ENCODE measurements at places on chromosomes 11 and 22.

- no peak for DNase-seq
Observed at GRCh38 chr11:35539781-35540281, 14.4 kb upstream of the PAMR1 start.

- no peak for DNase-seq
Observed at GRCh38 chr11:83306200-83307080, 20.3 kb upstream of the CCDC90B start.

- no peak for DNase-seq
Observed at GRCh38 chr11:71223671-71224660, 28.4 kb downstream of the SHANK2 start.

DNA sequence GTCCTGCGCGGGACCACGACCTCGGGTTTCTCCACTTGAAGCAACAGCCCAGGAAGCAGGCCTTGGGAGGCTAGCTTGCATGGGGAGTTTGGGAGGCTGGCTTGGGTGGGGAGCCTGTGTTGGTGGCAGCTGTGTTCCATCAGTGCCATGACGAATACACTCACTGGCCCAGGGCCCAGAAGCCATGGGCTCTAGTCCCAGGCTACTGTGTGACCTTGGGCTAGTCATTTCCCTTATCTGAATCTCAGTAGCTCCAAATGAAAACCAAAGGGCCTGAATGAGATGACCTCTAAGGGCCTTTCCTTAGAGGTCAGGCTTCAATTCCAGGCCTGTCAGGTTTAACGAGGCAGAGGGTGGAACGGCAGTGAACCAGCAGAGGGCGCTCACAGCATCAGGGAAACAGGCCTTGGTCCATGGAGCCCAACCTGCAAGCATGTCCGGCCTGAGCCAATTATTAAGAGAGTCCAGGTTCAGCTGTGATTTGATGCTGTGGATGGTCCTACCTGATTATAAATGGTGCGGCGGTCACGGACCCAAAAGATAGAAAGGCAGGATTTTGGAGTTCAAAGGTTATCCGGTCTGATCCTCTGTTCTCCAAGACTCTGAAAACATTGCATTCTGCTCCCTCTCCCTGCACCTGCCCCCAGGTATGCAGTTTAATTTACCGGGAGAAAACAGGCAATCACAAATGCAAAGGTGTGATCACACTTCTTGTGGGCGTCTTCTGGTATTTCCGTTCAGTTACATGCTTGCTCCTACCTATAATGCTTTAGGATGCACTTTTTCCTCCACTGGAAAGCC lies 15.9 kb downstream of the PTPN5 start:
- no peak for DNase-seq

DNA sequence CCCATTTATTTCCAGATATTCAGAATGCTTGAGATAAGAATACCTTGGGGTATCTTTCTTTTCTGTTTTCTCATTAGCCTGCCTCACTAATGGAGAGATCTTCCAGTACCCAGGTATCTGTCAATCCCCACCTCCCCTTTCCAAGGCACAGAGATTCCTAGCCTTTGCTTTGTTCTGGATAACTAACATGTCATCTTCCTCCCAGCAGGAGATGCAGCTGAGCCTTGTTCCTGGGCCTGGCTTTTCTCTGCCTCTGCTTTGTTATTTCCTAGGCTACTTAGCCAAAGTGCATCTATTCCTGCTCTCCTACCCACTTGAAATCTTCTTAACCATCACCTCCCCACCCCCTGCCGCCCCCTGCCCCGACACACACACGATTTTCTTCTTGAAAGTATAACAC lies 297.1 kb downstream of the NELL1 start:
- DNase-seq = no peak

DNA sequence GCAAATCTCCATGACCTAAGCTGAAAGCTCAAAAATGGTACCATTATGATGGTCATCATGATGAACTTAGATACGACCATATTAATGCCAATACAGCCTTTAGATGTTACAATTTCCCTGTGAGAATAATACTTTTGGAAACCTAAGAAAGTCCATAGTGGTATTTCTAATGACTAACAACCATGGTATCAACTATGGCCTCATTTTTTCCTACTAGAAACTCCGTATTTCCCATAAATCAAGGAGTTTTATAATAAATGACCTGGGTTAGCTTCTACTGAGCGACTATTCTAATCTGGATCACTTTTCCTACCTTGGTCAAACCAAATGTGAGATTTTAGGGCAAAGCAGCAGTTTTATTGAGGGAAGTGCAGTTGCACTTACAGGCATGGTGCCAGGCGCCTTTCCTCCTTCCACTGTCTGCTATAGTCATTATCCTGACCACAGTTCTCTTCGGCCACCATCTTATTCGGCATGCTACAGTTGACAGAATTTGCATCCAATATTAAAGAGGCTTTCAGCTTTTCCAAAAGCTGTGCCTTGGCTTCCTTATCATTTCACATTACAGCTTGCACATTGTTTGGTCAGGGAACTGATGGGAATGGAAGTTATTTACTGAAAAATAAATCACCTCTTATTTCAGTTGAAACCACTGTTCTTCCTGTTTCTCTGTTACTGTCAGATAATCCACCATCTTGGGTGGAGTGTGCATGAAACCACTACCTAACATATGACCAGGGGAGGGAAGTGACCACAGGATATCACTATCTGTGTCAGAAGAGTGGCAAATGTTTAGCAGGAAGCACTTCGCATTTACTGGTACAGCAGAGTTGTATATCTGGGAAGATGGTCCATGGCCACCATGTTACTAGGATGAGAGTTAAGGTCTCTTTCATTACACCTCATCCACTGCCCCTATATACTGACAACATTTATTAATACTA lies 74.5 kb upstream of the PICALM start:
- peak; percentile 59 for DNase-seq

GRCh38 chr11:45737056-45737455 lies 67.9 kb upstream of the SLC35C1 start:
- DNase-seq = no peak

GRCh38 chr22:49418341-49418894 lies 409.3 kb downstream of the BRD1 start:
- no peak for DNase-seq

GRCh38 chr11:121510438-121510837 lies 57.7 kb upstream of the SORL1-AS1 start:
- DNase-seq = no peak

- DNase-seq = no peak
Observed at GRCh38 chr11:74000307-74001133, 8.4 kb downstream of the UCP3 start.

Measured in KG1 (cell line).